ENCODE measurements at places on chromosomes 2 and 18.

GRCh38 chr18:30342675-30343074 is 699.9 kb downstream of the DSC3 start:
- DNase-seq: no peak

- peak; percentile 60 for DNase-seq
These were observed 124.6 kb upstream of the CD302 start for GRCh38 chr2:159922563-159922962.

DNA sequence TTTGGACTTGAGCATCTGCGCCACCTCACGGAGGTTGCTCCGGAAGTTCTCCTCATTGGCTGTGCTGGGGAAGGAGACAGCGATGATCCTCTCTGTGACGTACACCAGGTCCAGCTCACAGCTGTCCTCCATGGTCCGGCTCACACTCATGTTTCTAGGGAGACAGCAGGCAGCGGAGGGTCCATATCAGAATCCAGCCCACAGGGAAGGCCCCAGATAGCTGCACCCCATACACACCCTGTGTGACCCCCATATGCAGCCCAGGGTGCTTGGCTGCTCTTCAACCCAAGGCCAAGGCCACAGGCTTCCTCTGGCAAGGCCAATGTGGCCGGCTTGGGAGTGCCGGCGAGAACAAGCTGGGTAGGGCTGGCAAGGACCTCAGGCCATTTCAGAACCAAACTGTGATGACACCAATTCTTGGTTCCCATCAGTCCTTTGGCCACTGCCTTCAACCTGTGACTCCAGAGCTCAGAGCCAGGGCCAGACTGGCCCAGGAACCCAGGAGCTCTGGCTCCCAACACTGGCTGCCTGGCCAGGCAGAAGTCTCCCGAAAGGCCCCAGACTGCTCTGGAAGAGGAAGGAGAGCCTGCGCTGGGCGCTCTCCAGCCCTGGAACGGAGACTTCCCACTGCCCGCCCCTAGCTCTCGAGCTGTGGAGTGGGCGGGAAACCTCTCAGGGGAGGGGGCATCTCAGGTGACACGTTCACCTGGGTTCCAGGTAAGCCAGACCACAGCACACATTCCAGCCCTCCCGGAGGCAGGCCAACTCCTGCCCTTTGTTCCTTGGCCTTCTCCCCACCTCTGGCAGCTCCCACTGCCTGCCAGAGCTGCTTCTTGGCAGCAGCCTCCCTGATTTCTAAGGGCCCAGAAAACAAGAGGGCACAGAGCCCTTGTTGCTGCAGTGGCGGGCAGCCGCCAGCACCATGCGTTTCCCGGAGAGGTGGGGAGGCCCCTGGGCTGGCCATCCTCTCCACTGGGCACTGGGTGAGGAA is 104.7 kb downstream of the TNS1 start:
- no peak for DNase-seq

DNA sequence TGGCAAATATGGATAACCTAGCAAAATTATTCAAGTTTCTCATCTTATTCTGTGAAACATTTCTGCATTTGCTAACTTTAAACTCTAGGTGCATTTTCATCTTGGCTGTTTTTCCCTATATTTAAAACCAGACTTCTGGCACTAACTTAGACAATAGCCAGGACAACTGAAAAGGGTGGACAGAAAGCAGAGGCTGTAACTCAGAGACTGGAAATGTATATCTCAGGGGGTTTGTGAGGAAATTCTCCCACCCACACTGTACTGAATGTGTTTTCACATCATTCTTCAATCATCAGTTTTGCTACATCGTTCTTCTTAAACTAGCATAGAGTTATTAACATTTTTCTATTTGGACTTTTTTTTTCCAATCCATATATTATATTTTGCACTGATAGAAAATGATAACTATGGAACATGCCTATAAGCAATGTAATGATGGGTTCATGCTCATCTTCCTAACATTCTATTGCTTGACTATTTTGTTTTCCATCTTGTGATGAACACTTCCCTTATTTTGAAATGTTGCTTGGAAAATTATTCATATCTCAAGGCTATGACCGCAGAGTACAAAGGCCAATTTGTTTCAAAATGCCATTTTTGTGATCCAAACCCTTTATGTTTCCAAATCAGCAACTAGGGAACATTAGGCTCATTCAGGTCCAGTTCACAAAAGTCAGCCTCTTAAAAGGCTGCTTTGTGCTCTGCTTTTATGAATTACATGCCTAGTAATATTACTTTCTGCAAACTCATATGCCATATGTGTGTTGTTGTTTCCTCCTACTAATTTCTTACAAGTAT is 125.8 kb upstream of the CDH19 start:
- DNase-seq: no peak

DNA sequence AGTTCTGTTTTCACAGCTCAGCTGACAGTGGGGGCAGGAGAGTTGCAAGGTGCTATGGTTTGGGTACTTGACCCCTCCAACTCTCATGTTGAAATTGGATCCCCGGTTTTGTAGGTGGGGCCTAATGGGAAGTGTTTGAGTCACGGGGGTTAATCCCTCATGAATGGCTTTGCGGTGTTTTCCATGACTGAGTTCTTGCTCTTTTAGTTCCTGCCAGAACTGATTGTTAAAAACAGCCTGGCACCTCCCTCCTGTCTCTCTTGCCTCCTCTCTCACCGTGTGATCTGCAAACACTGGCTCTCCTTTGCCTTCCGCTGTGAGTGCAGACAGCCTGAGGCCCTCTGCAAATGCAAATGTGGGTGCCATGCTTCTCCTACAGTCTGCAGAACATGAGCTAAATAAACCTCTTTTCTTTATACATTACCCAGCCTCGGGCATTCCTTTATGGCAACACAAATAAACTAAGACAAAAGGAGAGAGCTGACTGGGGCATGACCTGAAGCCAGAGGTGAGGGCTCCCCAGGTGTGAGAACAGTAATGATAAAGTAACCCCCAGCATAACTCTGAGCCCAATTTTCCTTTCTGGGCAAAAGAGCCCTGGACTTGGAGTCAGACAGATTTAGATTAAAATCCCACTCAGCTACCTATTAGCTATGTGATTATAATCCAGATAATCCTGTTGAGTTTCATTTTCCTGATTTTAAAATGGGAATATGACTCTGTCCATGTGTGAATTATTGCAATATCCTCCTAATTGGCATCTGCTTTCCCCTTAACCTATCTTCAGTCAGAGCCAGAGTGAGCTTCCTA is 64.9 kb upstream of the CAPN13 start:
- no peak for DNase-seq

DNA sequence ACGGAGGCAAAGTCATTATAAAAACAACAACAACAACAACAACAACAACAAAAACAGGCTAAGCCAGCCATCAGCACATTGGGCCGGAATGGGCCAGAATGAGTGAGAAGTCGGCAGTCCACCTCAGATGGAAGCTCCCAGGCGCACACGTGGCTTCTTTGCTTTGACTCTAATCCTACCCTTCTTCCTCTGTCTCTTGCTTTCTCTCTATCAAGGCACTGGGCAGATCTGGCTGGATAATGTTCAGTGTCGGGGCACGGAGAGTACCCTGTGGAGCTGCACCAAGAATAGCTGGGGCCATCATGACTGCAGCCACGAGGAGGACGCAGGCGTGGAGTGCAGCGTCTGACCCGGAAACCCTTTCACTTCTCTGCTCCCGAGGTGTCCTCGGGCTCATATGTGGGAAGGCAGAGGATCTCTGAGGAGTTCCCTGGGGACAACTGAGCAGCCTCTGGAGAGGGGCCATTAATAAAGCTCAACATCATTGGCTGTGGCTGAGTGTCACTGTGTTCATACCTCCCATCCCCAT is 52.2 kb downstream of the MARCO start:
- DNase-seq: no peak

- no peak for DNase-seq
These were observed 186.0 kb downstream of the DIS3L2 start for GRCh38 chr2:232147440-232148077.

DNA sequence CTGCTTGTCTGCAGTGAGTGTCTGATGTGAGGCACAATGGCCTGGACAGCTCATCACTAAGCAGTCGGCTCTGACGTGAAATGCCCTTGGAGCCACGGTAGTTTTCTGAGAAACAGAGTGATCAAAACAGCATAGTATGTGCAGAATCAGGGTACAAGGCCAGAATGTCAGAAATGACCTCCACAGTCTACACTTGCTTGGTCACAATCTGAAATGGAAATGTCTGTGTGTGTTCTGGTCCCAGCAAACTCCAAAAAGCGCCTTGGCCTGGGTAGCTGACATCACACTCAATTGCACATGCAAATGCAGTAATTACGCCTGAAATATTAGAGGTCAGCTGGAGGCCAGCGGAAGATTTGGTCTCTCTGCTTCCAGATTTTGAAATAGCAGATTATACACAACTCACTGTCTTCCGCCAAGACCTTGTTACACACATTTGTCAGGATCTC is 95.4 kb downstream of the CTAGE1 start:
- DNase-seq: peak; percentile 31

DNA sequence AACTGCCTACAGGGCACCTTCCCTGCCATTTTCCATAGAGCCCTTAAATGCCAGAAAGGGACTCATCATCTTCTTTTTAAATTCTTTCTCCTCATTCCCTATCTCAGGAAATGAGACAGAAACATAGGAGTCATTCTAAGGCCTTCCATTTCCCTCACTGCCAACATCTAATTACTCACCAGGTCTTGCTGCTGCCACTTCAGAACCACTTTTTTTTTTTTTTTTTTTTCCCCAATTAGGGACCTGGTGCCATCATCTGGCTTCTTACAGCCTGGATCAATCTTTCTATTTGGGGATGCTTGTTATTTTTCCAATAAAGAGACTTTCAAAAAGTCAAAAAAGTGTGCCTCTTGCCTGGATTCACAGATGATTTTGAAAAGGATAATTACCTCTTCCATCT is 373.4 kb downstream of the LPIN1 start:
- peak; percentile 64 for DNase-seq

DNA sequence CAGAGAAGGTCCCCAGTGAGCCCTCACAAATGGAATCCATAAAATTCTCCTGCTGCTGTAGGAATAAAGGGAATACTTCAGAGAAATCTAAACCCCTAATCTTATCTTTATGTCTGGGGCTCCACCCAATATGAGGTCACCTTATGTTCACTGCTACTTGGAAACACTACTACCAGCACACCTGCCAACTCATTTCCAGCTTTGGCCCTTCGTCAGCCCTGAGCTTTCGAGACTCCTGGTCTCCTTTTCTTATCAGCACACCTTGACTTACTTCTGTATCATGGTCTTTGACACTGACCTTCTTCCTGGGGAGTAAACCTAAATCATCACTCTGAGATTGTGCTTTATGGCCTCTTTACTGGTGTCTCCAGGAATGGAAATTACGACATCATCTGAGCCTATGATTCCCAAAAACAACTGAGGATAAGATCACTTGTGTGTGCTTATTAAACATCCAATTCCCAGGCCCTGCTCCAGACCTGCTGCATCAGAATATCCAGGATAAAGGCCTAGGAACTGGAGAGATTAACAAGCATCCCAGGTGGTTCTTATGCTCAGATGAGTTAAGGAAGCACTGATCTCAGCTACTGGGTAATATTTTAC is 22.2 kb upstream of the ASNSD1 start:
- DNase-seq: no peak

GRCh38 chr2:220159738-220160137 is 532.3 kb downstream of the SLC4A3 start:
- no peak for DNase-seq

DNA sequence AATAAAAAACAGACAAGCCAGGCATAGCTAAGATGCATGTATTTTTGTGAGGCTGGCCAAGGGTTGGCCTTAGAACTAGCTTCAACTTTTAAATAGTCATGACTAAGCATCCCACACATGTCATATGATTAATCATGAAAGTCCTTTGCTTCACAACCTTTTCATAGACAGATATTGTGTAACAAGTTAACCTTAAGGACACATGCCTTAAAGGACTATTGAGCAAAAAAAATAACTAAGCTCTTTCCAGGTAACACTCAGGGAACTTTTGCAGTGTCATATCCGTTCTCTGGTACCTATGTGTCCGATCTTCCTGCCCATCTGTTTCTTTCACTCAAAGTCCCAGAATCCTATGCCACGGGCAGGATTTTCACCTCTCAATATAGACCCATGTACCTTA is 498.4 kb downstream of the STK39 start:
- no peak for DNase-seq

DNA sequence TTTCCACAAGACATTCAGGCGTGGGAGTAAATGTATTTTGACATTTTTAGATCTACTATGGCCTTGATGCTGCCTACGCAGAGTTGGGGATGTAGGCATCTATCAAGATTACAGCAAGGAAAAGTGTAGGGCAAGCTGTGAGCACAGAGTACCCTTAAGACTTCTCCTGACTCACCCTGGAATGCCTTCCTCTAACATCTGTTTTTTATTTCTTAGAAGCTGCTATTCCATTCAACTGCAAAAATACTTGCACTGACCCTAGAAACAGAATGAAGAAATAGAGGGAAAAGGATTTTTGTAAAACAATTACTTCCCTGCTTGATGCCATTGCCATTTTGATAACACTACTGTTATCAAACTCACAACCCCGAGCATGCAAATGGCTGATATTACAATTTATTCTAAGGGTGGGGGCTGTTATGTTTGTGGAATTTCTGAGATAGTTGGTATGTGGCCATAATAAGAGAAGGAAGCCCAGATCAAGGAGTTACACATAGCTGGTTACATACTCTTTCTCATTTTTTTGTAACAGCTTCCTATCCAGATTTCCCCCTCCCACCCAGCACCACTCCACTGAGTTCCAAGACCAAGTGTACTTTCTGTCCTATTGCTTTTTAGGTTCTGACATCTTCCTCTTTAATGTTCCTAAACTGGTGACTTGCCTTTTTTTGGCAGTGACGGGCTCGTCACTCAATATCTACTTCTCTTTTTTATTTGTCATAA is 6.0 kb upstream of the ROCK1 start:
- peak; percentile 93 for DNase-seq

GRCh38 chr2:102708847-102709559 is 52.8 kb upstream of the TMEM182 start:
- peak; percentile 58 for DNase-seq

GRCh38 chr2:30777661-30778505 is 29.4 kb downstream of the CAPN13 start:
- DNase-seq: no peak

DNA sequence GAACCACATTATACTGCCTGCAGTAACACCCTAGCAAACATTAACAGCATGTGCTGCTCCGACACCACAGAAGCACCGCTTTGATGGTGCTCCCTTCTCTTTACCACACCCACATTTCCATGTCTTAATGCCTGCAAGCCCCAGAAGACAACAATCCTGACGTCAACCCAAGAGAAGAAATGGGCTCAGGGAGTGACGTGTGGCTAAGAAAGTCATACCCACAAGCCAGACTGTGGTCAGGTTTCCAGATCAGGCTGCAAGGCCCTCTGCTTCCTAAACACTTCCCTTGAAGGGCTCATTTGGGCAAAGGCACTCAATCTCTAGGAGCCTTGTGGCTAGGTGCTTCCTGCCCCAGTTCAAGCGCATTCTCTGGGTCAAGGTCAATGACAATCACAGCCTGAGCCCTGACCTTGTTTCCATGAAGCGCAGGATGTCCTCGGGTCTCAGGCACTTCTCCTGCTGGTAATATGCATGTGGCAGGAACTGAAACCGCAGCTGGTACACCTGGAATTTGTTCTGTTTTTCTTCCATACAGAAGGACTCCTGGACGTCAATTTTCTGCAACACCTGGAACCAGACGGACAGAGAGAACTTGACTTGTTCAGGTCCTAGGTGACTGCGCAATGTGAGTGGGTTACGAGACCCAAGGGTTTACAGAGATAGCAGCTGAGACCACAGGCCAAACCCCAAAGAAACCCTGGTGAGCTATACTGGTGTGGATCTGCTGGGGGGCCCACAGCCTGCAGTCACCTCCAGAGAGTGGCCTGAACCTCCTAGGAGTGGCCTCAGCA is 67.2 kb downstream of the POLR1A start:
- peak; percentile 87 for DNase-seq

- peak; percentile 83 for DNase-seq
These were observed 63.6 kb downstream of the CIB4 start for GRCh38 chr2:26577442-26578112.
